ENCODE measurements at places on chromosomes 6 and 20.

DNA sequence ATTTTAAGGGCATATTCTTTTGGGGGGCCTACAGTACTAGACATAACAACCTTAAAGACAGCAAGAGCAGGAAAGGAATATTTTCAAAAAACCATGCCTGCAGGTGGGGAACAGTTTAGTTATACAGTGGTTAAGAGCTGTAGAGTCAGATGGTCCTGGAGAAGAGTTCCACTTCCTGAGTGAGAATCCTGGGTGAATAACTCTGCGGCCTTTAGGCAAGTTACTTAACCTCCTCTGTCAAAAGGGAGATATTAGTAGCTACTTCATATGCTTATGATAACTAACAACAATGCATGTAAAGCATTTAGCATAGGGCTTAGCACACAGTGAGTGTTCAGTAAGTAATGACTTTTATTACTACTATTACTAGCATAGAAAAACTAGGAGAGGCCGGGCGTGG, 119.2 kb upstream of the TAB2 start:
- no peak for DNase-seq

DNA sequence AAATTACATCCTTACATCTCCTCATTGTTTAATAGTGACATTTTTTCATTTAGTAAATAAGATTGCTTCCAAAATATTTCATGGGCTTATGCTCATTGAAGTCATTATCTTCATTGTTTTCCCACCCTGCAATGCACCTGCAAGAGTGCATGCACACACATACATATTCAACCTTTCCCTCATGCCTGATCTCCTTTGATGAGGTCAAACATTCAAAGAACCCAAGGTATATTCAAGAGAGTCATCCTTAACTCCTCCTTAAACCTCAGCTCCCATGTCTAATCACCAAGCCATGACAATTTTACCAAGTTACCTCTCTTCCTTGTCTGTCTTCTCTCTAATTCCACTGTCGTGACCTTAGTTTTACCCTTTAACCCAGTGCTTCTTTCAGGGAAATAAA, 56.5 kb downstream of the HIVEP2 start:
- no peak for DNase-seq

DNA sequence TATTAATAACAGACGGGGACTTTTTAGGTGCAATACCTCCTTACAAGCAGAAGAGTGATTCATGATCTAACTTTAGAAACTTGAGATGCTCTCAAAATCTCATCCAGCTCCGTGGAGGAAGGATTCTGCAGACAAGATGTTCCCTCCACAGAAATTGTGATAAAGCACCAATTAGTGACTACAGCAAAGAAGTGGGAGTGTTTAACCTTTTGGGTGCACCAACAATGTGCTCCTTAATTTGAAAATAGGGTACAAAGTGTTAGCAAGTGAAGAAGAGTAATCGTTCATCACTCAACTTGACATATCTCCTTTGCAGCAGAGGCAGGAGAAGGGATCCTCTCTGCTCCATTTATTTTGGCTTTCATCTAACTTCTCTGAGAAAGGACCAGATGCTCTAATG, 22.8 kb upstream of the SCP2D1 start:
- DNase-seq = no peak

DNA sequence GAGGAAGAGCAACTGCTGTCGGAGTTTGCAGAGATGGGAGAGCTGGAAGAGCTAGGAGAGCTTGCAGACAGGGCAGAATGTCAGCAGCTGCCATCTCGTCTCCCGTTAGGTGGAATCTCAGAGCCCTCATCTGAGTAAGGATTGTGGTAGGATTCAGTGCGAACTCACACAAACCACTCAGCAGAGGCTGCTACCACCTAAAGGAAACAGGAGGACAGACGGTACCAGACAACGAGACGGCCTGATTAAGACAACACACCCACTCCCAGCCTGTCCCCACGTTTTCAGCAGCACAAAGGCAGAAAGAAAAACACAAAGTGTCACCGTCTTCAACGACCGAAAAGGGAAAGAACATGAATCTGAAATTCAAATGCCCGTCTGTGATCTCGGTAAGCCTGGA, 4.1 kb downstream of the LEMD2 start:
- no peak for DNase-seq

- no peak for DNase-seq
Measured at GRCh38 chr20:58103961-58104360, 124.5 kb downstream of the ANKRD60 start.
